NCI-H2029 treated with DMSO at 0.1 percent for 48 hours (cell line): ENCODE measurements at places on chromosomes 7 and 10.
A peak's percentile ranks its signal among the peaks of the same experiment; 100 is the strongest.

- DNase-seq: no peak
Measured at GRCh38 chr10:15137636-15138035, 30.9 kb downstream of the NMT2 start.

DNA sequence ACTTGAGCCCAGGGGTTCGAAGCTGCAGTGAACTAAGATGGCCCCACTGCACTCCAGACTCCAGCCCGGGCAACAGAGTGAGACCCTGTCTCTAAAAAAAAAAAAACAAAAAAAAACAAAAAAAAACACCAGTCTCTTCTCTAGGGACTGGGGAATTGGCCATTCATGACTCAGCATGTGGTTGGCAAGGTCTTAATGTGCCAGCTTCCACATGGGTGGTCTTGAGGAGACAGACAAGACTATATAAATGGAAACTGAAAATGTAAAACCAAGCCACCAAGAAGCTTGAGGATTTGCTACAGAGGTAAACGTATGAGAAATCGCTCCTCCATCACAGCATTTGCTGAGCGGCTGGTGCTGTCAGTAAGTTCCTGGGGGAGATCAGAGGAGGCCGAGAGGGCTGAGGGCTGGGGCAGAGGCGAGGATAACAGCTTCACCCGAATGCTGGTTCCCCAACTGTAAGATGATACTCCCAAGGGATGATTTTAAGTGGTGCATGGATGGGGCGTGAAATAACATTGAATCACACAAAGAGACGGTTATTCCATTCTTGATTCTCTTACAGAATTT is 128.7 kb downstream of the C10orf105 start:
- DNase-seq: no peak

DNA sequence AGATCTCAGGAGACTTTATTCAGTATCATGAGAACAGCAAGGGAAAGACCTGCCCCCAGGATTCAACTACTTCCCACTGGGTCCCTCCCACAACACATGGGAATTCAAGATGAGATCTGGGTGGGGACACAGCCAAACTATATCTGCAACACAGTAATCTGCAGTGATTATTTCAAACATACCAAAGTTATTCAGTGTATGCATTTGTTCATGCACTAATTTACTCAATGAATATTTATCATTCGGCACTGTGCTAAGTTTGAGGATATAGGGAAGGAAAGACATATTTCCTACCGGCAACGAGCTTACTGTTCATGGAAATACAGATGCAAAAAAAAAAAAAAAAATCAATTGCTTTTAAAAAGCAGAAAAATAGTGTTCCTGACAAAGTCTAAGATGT is 91.6 kb upstream of the IMMP2L start:
- DNase-seq: no peak

DNA sequence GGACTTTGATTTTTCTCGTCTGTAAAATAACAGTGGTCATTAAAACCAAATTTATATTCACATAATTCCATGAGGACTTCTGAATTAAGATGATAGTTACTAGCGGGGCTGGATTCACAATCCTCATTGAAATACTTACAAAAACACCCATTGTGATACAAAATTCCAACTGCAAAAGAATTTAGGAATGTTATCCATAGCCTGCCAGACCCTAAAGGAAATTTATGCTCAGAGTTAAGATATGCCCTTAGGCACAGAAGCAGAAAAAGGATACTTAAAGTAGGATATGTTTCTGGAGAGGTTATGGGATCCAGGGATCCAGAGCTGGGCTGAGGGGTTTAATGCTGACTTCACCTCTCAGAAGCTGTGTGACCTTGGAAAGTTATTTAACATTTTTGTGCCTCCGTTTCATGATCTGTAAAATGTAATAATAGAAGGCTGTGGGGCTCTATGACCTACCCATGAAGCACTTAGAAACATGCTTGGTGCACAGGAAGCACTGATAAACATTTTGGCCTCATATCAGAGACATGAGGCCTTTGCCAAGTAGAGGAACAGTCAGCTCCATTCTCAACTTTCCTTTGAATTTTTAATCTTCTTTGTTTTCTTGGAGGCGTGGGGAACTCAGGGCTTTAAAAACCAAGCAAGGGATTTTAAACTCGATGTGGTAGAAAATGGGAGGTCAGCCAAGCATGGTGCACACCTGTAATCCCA is 744.7 kb downstream of the KCNMA1 start:
- DNase-seq: no peak

- DNase-seq: no peak
Measured at GRCh38 chr10:27449571-27449970, 54.5 kb upstream of the RAB18 start.

DNA sequence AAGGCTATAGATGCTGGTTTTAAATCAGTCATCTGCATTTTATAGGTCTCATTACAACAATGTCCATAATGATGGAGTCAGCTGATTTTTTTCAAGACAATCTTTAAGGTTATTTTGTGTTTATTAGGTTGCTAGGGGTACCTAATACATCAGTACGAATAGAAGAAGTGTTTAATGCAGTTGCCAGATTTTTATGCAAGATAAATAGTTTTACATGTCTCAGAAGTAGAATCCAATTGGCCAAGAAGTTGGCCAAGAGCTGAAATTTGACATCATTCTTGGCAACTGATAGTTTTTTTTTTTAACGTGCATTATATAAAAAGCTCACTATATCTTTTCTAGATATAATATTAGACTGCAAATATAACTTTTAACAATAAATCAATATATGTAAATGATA is 208.5 kb downstream of the TRIL start:
- no peak for DNase-seq

- DNase-seq: no peak
Measured at GRCh38 chr10:124875596-124875995, 66.3 kb upstream of the ZRANB1 start.

DNA sequence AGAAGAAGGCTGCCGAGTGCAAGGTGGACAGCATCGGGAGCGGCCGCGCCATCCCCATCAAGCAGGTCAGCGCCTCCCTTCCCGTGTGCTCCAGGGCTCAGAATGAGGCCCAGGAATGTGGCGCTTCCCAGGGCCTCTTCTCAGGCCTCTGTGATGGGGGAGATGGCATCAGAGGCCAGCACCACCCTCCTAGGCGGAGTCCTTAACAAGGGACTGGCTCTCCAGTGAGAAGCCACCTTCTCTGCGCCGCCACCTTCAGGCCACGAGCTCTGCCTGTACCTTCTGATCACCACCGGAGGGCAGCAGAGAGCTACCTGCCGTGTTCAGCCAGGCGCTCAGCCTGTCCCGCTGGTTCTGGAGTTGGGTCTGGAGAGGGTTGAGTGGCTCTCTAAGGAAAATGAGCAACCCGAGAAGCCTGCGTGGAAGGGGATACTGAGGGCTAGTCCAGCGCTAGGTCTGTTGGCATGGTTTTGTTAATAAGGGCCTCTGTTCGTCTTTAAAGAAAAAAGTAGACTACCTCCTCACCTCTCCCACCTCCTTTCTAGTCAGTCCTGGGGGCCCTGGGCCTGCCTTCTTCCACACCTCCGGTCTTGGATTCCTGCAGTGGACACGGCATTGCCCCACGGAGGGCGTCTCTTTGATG is 37.7 kb downstream of the AGAP3 start:
- DNase-seq: peak; percentile 78

DNA sequence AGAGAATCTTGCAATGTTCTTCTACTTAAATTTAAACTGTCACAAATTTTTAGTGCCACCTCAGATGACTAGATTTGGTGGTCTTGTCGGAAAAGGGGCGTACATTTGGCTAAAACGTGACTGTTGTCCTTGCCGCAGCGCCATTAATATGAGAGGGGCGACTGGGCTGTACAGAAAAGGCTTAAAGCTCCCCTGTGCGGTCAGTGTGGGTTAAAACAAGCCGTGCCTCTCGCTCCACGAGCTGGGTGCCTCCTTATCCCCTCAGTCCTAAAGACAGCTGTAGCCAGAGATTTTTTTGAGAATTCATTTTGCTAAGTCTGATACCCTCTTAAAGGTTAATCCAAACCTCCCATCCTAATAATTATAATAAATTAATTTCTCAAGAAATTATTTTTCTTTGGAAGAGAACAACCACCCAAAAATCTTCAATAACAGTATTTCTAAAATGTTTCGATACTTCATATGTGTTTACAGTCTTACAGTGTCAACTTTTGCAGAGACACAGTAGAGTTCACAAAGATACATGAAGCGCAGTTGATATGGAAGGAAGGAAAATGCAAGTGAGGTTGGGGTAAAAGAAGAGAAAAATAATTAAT is 68.6 kb downstream of the C7orf25 start:
- no peak for DNase-seq

GRCh38 chr10:131982185-131982756 is 548 bp upstream of the BNIP3 start:
- no peak for DNase-seq

GRCh38 chr10:16776896-16777295 is 40.3 kb downstream of the RSU1 start:
- DNase-seq: no peak

GRCh38 chr10:116112232-116113231 is 160.5 kb downstream of the GFRA1 start:
- DNase-seq: no peak

DNA sequence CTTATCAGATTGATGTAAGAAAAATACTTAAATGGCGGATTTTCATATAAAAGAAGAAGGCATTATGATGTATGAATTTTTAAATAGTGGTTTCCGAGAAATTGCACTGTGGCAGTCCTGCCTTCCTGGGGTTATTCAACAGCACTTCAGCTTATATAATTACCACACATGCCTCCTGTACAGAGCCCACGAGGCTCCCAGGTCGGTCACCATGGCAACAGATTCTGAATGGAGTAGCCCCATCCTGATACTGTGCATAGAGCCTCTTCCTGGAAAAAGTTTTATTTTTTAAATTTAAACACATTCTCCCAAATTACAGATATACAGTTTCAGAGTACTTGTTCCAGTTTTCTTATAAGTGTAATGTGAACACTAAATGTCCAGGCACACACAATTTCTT is 15.9 kb upstream of the ASB4 start:
- peak; percentile 75 for DNase-seq

- no peak for DNase-seq
Measured at GRCh38 chr7:113128031-113128430, 9.7 kb upstream of the SMIM30 start.

GRCh38 chr7:122343601-122344302 is 39.2 kb upstream of the FEZF1 start:
- DNase-seq: no peak

DNA sequence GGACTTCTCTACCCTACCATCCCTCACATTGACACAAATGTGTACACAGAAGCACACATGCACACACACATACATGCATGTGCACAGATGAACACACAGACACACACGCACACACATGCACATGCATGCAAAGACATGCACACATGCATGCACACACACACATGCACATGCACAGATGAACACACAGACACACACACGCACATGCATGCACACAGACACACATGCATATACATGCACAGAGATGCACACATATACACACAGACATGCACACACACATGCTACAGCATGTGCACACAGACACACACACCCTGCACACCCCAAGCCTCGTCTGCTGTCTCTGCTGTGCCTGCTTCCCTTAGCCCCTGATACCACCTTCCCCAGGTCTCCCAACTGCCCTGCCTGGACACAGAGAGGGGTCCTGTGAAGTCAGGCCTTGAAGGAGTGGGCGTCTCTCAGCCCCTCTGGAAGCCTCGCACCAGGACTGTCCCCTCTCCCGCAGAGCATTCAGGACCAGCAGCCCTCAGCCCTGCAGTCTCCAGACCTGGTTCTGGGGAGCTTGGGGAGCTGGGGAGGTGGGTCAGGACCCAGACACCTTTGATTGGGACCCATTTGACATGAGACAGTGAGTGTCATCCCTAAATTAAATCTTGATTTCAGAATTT is 181.8 kb downstream of the DNAJB6 start:
- no peak for DNase-seq

- DNase-seq: no peak
Measured at GRCh38 chr7:28516390-28517172, 104.3 kb downstream of the CREB5 start.

- DNase-seq: no peak
Measured at GRCh38 chr7:79459381-79459780, 5.9 kb upstream of the MAGI2 start.
